ENCODE measurements at places on chromosomes 4 and X.

DNA sequence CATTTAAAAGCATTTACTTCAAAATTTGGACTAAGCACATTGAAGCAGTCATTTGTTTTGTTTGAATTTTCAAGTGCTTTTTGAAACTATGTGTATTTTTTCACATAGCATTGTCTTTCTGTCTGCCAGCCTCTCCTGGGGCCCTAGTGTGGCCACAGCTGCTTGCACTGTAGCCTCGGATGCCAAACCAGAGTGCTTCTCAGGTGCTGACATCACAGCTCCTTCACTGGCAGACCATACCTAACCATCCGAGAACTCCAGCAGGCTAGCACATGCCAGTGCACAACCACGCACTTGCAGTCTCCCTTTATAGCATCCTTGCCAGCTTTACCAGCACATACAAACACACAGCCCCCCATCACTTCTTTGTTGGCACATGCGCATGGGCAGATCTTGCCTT is 1019.7 kb downstream of the STPG2 start:
- DNase-seq = no peak

- no peak for DNase-seq
Measured at GRCh38 chrX:16934185-16934584, 12.3 kb upstream of the REPS2 start.

DNA sequence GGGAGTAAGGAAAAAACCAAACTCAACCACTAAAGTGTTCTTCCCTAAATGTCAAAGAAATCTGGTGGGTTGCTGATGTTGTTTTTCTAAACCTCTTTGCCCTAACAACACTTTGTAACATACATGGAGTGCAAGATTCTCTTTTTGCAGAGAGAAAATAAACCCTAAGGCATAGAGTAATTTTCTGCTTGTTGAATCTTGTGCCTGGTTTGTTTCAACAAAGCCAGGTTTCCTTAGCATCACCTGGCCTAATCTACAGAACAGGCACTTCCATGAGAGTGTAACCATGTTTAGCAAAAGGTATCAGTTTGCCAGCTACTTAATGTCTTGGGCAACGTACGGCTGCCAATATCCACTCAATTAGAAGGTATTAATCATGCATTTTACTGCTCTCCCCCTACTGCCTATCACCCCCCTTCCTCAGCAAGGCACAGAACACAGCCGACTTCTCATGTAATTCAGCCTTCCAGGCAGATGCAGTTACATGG is 219.2 kb downstream of the MAML3 start:
- no peak for DNase-seq

DNA sequence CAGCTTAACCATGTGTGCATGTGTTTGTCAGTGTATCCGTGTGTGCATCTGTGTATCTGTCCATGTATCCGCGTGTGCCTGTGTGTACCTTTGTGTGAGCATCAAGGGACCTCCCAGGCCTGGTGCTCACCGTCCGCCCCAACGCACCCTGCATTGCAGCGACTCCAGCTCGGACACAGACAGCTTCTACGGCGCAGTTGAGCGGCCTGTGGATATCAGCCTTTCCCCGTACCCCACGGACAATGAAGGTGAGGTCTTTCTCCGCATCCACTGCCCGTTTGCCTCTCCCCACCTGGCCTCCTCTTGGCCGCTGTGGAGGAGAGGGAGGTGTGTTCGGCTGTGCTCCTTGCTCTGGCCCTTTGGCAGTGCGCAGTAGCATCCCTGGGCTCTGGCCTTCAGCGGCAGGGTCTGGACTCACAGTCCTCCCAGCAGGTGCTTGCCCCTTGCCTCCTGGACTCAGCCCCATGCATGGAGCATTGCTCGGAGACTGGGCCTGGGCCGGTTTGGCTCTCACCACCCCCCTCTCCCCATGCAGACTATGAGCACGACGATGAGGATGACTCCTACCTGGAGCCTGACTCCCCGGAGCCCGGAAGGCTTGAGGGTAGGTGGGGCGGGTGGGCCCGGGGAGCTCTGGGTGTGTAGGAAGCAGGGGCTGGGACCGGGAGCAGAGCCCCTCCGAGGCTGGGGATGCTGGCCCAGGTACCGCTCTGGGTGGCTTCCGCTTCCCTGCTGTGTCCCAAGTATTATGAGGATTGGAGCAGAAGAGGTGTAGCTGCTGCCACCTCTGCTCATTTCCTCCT is 16.4 kb upstream of the ADD1 start:
- no peak for DNase-seq

- DNase-seq = peak; percentile 21
Measured at GRCh38 chrX:149825424-149825823, 43.7 kb downstream of the MAGEA9 start.

DNA sequence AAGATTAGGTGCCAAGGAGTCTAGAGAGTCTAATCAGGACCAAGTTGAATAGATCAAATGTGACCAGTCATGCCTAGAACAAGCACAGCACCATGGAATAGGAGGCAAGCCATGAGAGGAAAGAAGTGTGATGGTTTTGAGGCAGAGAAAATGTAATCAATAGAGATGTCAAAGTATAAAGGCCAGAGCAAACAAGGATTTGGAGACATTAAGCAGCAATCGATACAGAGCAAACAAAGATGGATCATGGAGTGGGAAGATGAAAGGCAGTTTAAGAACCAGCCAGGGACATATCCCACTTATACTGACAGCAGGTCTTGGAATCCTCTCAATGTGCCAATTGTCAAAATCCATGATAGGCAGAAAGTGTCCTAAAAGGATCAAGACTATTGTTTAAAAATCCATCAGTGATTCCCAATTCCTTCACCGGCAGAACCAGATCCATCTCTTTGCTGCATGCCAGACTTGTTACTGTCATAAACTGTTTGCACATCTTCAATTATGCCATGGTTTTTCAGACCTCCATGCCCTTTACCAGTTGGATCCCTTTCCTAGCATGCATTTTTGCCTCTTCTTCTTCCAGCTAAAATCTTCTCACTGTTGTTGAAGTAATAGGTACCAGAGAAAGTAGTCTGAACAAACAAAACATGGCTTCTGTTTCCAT is 520.7 kb upstream of the ARX start:
- DNase-seq = no peak

- DNase-seq = no peak
Measured at GRCh38 chr4:182194091-182194824, 48.9 kb upstream of the TENM3 start.

DNA sequence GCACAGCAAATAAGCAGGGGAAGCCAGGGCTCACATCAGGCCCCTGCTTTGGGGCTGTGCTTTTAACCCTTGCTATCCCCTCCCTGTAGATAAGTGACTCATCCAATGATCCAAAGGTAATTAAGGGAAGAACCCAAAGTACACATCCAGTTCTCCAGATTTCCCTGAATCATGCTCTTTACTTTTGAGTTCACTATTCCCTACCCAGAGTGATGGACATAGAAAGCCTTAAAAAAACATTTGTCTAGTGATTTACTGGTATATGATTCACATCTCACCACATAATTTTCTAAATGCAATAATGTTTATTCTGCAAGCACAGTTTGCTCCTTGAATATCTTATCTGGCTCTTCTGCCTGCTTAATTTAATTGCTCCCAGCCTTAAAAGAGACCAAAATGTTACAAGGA is 136.2 kb downstream of the PPP3CA start:
- no peak for DNase-seq

- DNase-seq = no peak
Measured at GRCh38 chrX:37829721-37830120, 17.6 kb downstream of the DYNLT3 start.

- no peak for DNase-seq
Measured at GRCh38 chrX:19956923-19957322, 33.9 kb downstream of the BCLAF3 start.

GRCh38 chr4:1579901-1580691 is 104.0 kb downstream of the FAM53A start:
- peak; percentile 83 for DNase-seq

GRCh38 chrX:11129534-11130105 is 18.5 kb downstream of the HCCS start:
- no peak for DNase-seq

DNA sequence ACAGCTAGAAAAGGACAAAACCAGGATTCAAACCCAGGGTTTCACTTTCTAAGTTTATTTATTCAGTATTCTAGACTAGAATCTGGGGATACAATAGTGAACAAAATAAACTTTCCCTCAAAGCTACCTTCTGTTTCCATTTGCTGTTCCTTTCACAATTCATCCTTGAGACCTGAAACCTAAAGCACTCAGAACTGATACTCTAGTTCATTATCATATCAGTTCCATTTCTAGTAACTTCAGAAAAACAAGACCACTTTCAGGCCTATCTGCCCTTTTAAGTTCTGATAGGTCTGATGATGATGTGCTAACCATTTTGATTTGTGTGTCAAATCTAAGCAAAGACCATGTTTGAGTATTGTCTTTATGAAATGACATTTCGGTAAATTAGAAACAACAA is 7.8 kb upstream of the XK start:
- DNase-seq = no peak

DNA sequence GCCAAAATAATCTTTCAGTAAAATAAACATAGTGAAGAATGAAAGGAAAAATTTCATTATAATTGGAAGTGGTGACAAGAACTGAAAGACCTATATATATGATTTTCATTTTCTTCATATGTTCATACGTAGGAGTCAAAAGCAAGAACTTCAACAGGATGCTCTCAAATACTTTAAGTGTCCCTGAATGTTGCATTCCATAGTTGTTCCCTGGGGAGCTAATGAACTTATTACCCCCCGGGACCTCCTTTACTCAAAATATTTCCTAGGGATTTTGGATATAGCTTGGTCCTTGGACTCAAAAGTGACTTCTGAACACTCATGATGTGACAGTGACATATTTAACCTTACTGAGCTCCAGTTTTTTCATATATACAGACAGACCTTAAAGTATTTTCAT is 44.9 kb upstream of the NDST4 start:
- no peak for DNase-seq
